CD4-positive, alpha-beta T cell (primary cell): ENCODE measurements at places on chromosomes 4 and X. TPM values are rescaled to one million over a fixed set of nuclear protein-coding genes. Genes with fewer than 3 reads are reported as not detected.
A peak's percentile ranks its signal among the peaks of the same experiment; 100 is the strongest.

GRCh38 chr4:18570370-18570769, 548.8 kb upstream of the LCORL start:
- no peak for DNase-seq

DNA sequence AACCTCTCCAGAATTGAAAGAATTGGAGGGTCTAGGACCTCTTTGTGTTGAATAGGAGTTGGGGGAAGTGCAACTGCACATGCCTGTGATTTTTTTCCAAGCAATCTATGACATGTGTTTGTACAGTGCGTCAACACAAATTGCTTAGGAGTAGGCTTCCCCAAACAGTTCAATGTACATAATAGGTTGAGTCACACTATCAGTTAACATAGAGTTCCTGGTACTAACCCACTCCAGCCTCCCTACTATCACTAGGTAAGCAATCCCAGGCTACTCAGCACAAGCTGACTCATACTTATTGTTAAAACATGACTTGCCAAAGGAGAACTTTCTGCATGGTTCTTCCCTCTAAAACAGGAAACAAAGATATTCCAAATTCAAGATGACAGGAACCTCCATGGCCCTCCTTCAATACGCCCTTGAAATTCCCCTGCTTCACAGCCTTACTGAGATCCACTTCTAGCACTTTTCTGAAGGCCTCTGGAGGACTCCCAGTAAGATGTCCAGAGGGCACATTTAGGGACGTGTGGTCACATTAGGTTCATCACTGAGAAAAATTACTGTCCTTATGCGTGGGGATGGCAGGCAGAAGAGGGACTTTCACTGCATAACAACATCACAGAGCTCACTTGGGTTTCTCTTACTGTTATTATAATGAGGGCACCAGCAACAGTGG, 8.4 kb upstream of the VSIG1 start:
- no peak for DNase-seq

DNA sequence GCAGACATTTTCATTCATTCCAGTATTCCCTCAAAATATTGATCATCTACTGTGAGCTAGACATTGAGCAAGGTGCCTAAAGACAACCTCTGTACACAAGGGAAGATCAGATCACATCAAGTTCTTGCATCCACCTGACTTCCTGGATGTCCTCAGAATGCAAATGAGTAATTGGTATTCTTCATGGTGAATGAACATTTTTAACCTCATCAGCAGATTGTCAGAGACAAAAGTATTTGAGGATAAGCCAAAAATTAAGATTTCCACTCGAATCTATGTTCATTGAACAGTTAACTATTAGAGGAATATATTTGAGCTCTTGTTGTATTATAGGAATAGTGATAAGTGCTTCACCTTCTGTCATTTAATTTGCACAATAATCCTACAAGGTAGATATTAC, 1.3 kb downstream of the SMARCAD1 start:
- DNase-seq = no peak

CDS1 gene
- total RNA-seq = 0.89 TPM

GRCh38 chrX:49198540-49199314, 1.3 kb downstream of the SYP start:
- DNase-seq = no peak

DNA sequence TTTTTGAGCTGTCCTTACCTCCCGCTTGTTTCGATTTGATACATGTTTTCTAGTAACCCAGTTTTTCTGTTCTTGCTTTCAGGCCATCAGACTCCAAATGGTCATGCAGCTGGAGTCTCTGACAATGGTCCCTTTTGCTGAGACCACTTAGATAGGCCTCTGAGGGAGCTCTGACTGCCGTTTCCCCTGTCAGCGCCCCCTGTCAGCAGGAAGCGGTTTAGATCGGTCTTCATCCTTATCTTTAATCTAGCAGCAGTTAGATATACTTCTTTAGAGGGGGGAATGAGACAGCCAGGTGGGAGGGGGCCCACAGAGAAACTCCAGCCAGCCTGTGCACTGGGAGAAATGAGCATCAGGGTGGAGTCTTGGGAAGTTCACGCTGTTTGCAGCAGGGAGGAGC, 457.9 kb downstream of the GPAT3 start:
- no peak for DNase-seq

- DNase-seq = peak; percentile 29
These were observed 40.0 kb downstream of the VGLL1 start for GRCh38 chrX:136572030-136572429.

SPOCK3 gene
- not detected for total RNA-seq

PDS5A gene
- 80.0 TPM for total RNA-seq

DNA sequence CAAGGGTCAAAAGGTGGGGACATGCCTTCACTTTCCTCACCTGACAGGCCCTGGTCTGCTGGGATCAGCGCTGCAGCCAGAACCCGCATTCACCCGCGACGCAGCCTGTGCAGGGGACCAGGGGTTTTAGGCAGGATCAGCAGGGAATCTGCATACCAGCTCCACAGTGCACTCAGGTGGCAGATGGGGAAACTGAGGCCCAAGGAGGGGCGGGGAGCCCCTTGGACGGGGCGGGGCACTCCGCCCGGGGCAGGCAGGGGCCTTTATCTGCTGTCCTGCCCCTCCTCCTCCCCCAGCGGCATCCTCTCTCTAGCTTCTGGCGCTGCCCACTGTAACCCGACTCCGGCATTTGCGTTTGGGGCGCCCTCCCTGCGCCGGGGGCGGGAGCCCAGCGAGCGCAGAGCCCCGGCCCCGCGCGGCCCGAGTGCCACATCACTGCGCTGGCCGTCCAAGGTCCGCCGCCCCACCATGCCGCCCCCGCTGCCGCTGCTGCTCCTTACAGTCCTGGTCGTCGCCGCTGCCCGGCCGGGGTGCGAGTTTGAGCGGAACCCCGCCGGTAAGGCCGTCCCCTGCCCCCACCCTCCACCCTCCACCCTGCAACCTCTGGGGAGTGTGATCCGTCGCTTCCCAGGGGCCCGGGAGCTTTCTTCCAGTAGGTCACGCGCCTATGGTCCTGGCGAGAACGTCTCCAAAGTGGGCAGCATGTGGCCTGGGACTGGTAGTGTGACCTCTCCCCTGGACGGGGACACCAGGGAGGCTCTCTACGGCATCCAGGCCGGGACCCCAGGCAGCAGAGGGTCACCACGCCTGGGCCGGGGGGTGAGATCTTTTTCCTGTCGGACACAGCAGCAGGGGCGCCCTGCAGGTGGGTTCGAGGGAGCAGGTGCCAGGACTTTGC, at the start of gene CPZ:
Gene CPZ (plus strand): TSS at position 400 of the 898 bp plus-strand sequence. CDS start 69 bp downstream, at position 469.
- no peak for DNase-seq

GRCh38 chrX:118904218-118904617, 70.2 kb upstream of the LONRF3 start:
- no peak for DNase-seq

CDKL2 gene
- total RNA-seq = 0.38 TPM

SGMS2 gene
- 0.08 TPM for total RNA-seq

FOXR2 gene
- total RNA-seq = not detected

DNA sequence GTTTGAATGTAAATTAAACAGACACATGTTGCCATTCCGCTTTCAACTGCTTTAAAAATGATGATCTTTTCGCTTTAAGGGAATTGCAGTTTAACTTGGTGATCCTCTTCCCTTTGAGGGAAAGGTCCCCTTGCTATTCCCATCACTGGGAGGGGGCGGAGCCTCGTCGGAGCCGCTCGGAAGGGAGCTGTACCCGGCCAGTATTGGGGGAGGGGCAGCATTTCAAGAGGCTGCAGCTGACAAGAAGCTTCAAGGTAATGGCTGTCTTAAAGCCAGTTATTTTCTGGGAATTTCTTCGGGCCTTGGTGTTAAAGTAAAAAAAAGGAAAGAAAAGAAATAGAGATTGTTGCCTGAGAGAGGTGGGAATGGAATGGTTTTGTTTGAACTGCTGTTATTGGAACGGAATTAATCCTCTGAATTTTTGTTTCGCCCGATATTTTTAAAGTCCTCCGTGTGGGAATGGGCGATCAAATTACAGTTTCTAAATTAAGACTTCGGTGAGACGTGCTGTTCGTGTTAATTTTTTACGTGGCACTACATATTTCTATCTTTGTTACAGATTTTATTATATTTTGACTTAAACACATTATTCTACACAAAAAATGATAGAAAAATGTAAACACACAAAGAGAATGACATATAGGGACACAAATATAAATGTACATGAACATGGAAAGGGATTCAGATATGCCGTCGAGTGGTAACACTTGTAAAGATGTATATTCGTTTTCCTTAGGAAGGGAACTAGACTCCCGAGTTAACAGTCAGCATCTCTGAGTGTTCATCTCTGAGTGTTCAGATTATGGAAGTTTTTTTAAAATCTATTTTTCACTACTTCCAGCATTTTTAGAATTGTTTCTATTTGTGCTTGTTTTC, 9.2 kb downstream of the PWWP3B start:
- DNase-seq = no peak

DNA sequence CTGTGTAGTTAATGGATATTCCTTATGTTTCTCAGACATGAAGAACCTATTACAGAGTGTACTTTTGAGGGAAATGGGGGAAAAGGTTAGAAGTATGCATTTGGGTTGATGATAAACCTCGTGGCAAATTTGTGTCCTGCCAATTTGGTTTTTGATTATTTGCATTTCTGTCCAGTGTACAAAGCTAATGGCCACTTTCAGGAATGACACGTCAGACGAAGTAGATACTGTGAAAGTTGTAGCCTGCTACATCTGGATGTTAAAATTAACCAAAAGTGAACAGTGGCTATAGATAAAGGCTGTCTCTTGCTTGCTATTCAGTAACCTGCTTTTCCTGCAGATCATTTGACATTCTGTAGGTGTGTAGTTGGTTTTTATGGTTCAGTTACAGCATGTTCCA, 1.0 kb downstream of the PRDX4 start:
- no peak for DNase-seq

DNA sequence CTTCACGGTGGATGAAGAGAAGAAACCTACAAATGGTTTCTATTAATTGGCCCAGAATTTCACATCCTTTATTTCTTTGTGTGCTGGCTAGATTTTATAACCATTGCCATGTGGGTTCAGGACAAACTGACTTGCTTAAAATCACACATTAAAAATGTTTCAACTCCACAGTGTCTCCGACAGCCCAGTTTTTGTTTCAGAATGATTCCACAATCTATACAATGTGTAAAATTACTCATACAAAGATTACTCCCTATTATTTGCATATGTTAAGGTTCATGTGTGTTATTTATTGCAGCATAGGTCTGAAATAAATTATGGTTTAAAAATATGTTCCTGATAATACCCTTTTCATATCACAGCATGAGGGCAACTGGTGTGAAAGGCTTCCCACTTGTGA, 20.6 kb downstream of the DCHS2 start:
- no peak for DNase-seq

TBL1X gene
- 19.2 TPM for total RNA-seq

C4orf54 gene
- not detected for total RNA-seq

DNA sequence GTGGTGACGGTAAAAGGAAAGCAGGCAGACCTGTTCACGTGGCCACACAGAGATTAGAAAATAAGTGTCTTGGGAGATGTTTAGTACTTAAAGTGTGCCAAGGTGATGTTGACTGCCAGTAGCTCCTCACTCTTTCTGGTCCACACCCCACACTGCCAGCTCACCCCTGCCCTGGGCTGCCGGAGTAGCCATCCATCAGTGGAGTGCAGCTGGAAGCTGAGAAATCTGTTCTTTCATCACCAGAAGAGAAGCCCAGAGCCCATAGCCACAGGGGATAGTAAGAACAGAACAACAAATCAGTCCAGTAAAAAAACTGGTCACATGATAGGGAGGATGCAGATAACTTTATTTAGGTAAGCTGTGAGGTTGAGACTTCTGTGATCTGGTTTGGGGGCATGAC, 64.1 kb downstream of the WWC2 start:
- no peak for DNase-seq

- DNase-seq = peak; percentile 63
These were observed 45.9 kb downstream of the HMGB2 start for GRCh38 chr4:173288296-173288695.

DNA sequence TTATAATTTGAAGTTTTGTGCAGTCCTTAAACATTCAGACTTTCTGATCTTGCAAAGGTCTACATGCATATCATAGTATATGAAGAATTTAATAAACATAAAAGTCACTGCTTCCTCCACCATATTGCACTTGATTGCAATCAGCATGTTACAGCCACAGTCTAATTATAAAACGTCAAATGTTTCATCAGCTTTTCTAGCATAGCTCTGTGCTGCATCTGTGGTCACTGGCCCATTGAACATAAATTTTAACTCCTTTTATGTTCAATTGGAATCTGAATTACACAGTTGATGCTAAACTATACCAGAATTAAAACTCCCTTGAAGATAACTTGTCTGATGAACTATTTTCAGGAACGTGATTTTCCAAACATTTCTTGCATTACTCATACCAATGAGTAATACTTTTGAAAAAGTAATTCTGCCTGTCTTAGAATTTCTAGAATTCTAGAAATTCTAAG, 329.1 kb downstream of the GALNTL6 start:
- no peak for DNase-seq

GRCh38 chrX:3518870-3519269, 172.4 kb upstream of the MXRA5 start:
- DNase-seq = no peak

GRCh38 chr4:157005193-157005592, 33.6 kb upstream of the PDGFC start:
- no peak for DNase-seq

- DNase-seq = no peak
These were observed 1.1 kb upstream of the SEL1L3 start for GRCh38 chr4:25863831-25864418.

- DNase-seq = peak; percentile 41
These were observed 89.3 kb upstream of the MAML3 start for GRCh38 chr4:140243278-140243753.

SMR3B gene
- total RNA-seq = not detected

SRPX gene
- not detected for total RNA-seq

HHIP gene
- total RNA-seq = not detected

- no peak for DNase-seq
These were observed 4.8 kb downstream of the ATP2B3 start for GRCh38 chrX:153522259-153522658.

DNA sequence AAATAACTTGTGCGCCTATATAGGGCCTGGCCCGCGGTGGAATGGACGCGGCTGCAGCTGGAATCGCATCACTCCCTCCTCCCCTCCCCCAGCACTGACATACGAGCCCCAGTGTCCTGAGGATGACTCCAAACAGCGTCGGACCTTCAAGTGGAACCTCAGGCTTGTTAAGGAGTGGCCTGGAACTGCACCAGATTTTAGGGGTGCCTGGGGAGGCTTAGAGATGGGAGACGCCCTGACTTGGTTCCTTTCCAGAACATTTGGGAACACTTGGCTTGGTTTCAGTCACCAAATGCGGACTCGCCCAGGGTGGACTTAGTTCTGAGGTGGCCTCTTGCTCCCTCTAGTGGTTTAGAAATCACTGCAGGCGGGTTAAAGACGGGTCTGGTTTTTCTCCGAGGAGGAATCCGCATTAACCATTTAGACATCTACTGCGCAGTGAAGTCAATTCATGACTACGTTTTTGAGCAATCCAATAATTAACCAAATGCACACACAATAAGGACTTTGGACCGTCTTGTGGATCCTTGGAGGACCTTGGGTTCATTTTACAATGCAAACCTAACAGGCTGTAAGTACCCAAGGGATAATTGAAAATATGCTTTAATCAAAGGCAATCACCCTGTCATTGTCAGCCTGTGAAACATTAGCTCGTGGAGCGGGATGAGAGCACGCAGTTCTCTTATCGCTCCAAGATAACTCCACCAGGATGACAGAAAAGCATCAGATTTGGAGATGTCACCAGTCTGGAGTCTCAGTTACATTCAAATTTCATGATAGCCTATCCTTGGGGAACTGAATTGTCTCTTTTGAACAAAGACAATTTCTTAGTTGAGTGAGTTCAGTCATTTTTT, 11.2 kb upstream of the PDGFRA start:
- peak; percentile 41 for DNase-seq
